ENCODE measurements at places on chromosomes 5 and 9. TPM values are rescaled to one million over a fixed set of nuclear protein-coding genes. Genes with fewer than 3 reads are reported as not detected.

DNA sequence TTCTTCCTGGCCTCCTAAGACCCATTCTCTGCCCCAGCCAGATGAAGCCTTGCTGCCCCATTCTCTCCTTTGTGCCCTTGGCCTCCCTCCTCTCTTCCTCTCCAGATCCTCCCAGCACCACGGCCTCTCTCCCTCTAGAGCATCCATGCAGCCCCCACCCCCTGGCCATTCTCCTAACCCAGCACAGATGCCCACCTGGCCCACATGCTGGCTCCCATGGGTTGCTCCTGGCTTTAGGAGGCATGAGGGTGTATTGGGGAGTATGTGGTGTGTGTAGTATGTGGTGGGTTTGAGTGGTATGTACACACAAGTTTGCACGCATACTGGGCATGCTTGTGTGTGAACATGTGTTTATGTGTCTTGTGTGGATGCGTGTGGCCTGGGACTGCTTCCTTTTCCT is 47.1 kb downstream of the FOXI1 start:
- DNase-seq = no peak

GRCh38 chr9:4661611-4662010 is 483 bp upstream of the PLPP6 start:
- DNase-seq = no peak

Gene DDX4
- not detected for total RNA-seq

Gene ADAMTS19
- not detected for total RNA-seq

GRCh38 chr9:121672213-121672612 is 20.8 kb downstream of the DAB2IP start:
- no peak for DNase-seq

Gene NEUROG1
- total RNA-seq = not detected

Gene CNOT8
- 87.9 TPM for total RNA-seq

DNA sequence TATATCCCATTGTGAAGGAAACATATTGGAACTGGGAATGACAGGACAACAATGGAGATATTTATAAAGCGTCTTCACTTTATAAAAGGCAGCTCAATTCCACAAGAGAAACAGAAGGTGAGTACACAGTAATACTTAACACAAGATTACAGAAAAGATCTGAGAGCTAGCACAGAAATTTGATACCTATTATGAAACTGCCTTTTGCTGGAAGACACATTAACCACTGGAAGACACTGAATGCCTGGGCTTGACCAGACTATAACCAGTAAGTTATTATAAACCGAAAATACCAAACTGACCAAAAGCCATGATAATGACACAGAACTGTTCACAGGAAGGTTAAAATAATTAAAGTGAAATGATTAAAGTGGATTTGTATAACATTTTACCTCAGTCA is 195.4 kb downstream of the NR2F1-AS1 start:
- no peak for DNase-seq

Data from SJSA1 (cell line).